ENCODE measurements at places on chromosomes 3 and 15.

DNA sequence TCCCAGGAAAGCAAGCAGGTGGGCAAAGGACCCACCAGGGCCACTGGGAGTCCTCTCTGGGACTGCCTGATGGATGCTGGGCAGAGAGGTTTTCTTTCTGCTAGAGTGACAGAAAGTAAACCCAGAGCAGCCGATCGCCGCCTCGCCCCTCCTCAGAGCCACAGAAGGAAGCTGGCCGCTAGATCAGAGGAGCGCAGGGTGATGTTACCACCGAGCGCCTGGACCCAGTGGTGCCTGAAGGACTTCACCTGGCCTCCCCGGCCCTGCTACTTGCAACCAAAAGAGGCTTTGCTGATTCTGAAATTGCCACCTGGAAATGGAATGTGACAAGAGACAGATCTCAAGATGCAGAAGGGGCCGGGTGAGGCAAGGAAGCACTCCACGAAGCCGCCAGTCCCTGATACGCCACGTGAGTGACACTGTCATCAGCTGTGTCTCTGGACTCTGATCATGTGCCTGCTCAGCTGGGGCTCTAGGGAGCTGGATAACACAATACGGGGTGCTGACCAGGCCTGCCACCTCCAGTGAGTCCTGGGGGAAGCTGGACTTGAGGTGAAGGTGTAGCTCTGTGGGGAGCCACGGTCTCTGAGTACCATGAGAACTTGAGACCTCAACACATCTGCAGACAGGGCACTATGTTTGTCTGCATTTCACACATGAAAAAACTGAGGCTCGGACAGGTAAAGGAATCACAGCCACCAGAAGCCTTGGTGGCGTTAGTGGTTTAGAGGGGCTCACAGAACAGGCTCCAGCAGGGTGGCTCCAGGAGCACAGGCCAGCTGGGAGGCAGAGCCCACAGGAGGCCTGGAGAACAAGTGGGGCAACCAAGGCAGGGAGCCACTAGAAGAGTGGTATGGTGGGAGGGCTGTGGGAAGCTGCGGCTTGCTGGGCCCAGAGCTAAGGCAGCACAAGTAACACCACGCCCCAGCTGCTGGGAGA is 137.9 kb upstream of the PRR20G start:
- DNase-seq: no peak

GRCh38 chr15:75063338-75063737 is 39.9 kb downstream of the PPCDC start:
- no peak for DNase-seq

- DNase-seq: no peak
Measured at GRCh38 chr3:193782276-193782647, 189.3 kb downstream of the OPA1 start.

DNA sequence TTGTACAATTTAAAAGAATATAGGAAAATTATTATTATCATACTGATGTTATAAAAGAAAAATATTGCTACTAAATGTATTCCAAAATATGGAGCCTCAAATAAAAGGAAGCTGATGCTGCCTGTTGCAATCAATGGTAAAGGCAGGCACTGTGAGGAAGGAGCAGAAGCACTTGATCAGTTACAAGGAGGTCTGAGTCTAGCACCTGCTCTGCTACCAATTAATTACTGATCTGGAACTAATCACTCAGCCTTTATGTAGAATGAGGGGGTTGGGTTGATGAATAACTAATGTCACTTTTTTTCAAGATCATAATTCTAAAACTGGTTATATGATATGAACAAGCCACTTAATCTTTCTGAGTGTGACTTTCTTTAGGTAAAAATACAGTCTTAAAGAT is 5.5 kb downstream of the ADGRG7 start:
- no peak for DNase-seq

DNA sequence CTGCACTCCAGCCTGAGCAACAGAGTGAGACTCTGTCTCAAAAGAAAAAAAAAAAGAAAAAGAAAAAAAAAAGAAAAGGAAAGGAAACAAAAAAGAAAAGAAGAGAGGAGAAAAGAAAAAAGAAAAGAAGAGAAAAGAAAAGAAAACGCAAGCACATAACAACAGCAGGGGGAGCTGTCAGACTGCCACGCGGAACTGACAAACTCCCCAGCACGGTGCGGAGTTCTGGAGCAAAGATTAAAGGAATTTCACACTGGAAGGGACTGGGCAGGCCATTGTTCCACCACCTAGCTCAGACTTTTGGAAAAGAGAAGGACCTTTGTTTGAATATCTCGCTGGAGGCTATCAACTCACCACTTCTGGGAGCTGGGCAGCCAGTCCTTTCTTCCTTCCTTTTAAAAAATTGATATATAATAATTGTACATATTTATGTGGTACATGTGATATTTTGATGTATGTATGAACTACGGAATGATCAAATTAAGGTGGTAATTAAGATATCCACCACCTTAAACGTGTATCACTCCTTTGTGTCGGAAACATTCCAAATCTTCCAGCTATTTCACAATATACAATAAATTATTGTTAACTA is 40.5 kb downstream of the DPPA2 start:
- DNase-seq: peak; percentile 65

GRCh38 chr3:18758047-18758704 is 333.0 kb upstream of the SATB1 start:
- peak; percentile 41 for DNase-seq

DNA sequence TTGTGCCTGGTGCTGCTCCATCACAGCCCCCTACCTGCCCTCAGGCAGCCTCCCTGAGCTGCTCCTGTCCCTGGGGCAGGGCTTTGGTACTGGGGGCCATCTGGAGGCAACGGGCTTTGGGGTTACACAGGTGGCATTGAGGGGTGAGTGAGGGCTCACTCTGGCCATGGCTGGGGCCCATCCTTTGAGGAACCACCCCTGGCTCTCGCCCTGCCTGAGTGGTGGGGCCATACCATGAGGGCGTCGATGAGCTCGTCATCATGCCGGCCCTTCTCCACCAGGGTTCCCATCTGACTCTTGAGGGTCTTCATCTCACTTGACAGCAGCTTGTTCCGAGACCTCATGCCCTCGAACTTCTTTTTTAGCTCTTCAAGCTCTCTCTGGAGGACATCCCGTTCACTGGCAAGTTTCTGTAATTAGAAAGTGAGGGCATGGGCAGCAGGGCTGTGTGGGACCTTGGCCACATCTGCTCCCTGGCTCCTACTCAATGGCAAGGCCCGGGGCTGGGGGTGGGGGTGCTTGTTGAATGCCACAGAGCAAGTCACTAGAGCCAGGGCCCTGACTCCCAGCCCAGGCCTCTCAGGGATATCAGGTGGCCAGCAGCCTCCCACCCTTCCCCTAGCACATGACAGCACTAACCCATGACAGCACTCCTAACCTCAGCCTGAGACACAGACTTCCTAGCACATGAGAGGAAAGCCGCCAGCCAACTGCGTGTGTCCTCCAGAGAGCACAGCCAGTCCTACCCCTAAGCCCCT is 33.5 kb downstream of the CCDC13 start:
- peak; percentile 2 for DNase-seq

GRCh38 chr3:147396712-147397046 is 9.7 kb downstream of the ZIC4 start:
- DNase-seq: no peak

DNA sequence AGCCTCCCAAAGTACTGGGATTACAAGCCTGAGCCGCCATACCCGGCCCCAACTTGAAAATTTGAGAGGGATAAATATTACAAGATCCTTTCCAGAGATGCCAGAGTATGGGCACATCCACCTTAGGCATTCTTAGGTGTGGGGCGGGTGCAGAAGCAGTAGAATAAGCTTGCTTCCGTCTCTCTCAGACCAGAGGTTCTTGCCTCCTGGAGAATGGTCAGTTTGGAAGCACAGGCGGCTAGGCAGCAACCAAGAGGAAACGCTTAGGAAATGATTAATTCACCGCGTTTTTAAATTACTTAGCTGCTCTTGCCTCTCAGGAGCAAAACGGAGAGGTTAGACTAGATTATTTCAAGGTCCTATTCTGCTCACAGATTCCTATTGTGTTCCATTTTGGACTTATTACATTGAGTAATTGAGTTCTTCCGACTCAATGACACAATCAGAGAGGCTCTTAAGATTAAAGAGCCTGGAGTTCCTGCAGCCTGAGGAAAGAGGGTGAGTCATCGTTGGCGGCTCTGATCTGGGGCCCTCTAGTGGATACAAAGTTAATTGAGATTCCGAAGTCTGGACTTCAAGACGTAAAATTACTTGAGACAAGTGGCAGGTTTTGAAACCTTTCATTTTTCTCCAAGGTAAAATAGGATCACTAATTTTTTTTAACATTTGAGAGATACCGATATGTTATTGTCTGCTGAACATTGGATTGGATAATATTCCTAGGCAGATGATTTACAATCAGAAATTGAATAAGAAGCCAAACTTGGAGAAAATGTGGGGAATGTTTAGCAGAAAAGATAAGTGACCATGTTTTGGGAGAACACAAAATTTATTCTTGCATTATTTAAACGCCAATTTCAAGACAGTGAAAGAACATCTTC is 5.8 kb upstream of the TOPAZ1 start:
- peak; percentile 58 for DNase-seq

DNA sequence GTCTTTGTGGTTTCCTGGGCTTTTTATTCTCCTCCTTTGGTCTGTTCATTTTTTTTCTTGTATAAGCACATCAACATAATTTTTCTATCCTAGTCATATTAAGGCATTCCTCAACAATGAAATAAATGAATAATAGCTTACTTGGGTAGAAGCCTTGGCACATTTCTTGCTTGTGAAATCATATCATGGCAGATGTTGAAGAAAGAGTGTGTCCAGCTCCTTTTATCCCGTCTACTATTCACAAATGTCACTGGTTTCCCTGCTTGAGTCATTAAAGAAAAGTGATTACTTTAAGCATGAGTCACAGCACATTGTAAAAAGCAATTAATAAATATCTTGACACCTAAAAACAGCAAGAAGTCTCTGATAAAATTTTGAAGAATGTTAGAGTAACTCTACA is 42.1 kb downstream of the MINAR1 start:
- DNase-seq: no peak

- DNase-seq: no peak
Measured at GRCh38 chr3:142224482-142225072, 808 bp downstream of the GK5 start.

DNA sequence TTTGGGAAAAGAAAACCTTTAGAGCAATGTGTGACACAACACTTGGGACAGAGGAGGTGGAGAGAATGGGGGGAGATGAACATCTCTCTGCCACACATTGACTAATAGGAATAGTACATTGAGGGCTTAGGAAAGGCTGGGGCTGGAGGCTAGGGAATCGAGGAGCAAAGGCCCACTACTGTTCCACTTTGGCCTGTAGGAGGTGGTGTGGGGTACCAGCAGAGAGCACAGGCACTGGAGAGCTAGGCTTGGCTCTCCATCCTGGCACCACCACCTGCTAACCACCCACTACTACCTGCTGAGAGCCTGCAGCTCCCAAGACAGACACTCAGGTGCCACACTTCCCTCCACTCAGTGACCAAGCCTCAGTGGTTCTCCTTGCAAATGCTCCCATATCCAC is 19.4 kb downstream of the CCDC32 start:
- DNase-seq: no peak

- peak; percentile 80 for DNase-seq
Measured at GRCh38 chr3:14803981-14804834, 14.6 kb upstream of the FGD5 start.

GRCh38 chr15:73955326-73955725 is 29.1 kb downstream of the LOXL1 start:
- no peak for DNase-seq

DNA sequence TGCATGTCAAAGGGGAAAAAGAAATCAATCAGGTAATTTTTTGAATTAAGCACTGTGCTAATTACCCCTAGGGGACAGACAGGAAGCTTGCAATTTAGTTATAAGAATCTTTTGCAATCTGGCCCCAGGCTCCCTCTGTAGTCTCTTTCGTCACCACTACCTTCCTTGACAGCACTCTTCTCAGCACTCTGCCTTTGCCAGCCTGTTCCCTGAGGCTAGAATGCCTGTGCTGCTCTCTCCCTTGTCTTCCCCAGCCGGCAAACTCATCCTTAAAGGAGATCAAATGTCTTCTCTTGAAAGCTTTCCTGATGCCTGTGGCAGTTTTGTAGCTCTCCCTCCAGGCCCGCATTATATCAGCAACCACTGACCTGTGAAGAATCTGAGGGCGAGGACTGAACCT is 32.4 kb upstream of the PRTG start:
- DNase-seq: no peak

GRCh38 chr15:41887893-41888292 is 6.0 kb downstream of the SPTBN5 start:
- DNase-seq: no peak

DNA sequence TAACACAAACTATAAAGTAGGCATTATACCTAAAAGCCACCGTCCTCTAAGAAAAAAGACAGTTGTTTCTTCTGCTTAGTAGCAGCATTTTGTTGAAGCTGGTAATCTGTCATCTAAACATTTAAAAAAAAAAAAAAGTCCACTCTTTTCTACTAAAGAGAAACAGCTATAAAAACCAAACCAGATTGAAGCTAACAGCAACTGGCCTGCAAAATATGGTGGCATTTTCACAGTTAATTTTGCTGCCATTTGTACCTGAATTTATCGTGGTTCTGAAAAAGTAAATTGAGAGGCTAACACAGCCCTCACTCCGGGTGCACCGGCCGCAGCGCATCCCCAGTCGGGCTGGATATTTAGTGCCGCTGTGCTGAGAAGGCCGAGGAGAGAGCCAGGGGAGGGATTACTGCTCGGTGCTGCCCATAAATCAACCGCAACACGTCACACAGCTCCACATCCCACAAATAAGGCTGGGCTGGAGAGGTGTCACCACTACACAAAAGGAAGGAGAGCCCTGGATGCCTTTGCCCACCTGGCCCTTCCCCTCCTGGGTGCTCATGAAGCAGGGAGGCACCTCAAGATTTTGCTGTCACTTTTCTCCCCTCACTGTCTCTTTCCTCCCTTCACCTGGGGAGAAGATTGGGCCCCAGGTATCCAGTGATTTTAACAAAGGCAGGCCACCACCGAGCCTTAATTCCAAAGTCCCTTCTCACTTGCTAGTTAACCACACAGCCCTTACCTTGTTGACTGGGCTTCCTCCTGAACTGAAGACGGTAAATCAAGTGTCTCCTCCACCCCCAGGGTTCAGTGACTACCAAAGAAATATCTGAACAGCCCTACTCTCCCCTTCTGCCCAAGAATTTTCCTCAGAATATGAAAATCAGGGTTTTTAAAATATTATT is 44.4 kb downstream of the MECOM start:
- no peak for DNase-seq

- DNase-seq: no peak
Measured at GRCh38 chr15:67091071-67091979, 25.9 kb downstream of the SMAD3 start.

DNA sequence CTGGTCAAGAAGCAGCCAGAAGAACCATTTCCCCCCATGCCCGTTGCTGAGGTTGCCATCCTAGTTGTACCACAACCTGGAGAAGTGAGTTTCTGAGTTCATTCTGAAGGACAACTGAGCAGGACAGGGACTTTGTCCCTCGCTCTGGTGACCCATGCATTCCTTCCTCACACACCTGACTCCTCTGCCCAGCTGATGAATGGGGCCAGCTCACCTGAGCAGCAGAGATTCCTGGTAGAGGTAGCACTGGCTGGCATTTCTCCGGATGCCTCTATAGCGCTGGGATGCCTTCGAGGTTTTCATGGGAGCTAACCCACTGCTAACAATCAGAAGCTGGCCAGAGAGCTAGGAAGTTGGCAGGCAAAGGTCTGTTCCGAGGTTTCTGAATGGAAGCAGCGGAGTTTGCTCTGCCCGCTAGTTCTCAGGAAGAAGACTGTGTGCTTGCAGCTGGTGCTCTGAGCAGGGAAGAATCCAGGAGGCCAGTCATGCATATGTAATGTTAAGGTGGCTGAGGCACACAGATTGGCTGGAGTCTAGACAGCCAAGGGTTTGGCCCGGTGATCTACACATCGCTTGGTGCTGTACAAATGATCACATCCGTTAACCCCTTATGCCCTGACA is at the start of gene TMC3:
Gene TMC3 (minus strand): TSS at position 439 of the 621 bp plus-strand sequence. CDS start 136 bp downstream, at position 303.
- no peak for DNase-seq

Measured in endothelial cell (in vitro differentiated cells).